ENCODE measurements at places on chromosomes 6 and 20.

DNA sequence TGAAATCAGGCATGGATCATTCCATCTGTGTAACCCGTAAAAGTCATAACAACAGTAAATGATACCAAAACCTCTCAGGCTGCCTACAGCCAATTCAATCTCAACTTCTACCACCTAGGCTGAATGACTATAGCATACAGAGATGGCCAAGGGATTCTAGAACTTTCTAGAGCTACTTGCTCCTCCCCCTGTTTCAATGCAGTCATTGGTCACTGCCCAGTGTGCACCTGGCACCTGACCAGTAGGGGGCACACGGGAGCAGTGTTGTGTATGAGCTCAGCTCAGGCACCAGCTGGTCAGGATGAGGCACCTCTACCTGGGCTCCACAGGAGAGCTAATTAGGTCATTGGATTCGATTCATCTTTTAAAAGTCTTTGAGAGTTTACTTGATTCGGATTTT is 86.2 kb downstream of the PLEKHG1 start:
- H3K27me3 ChIP-seq = peaks cover 13% of the 10 kb centered on the region
- no peak overlapping the region for H3K27ac ChIP-seq
- H3K36me3 ChIP-seq = no peaks in the 10 kb centered on the region
- no peak overlapping the region for H3K4me3 ChIP-seq
- DNase-seq = peak; percentile 52

DNA sequence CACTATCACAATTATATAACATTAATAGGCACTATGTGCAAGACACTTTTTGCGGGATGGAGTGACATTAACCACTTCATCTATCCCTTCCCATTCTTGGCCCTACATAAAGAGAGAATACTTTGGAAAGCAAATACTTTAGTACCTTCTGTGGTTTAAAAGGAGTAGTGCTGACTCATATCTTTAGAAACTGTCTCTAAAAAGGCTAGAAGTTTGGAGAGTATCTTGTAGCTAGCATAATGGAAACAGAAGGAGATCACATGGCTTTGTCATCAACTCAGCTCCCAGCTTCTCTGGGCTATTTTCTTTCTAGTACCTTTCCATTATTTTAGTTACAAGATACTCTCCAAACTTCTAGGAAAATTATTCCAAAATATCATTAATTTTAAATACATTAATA is 157.5 kb downstream of the ADGRG6 start:
- H3K4me1 ChIP-seq = no peaks in the 10 kb centered on the region
- no peaks in the 10 kb centered on the region for H3K36me3 ChIP-seq
- no peak for DNase-seq
- H3K4me3 ChIP-seq = no peak overlapping the region
- H3K27me3 ChIP-seq = no peaks in the 10 kb centered on the region

- H3K36me3 ChIP-seq = no peaks in the 10 kb centered on the region
- H3K27me3 ChIP-seq = no peaks in the 10 kb centered on the region
- H3K27ac ChIP-seq = no peak overlapping the region
- H3K4me3 ChIP-seq = no peak overlapping the region
- no peaks in the 10 kb centered on the region for H3K4me1 ChIP-seq
These were observed 131.0 kb upstream of the BMP2 start for GRCh38 chr20:6636209-6637159.

GRCh38 chr6:45715508-45715803 is 300.2 kb downstream of the CLIC5 start:
- no peaks in the 10 kb centered on the region for H3K36me3 ChIP-seq
- no peak overlapping the region for H3K27ac ChIP-seq
- H3K4me1 ChIP-seq = peaks cover 32% of the 10 kb centered on the region
- DNase-seq = no peak
- peaks cover 16% of the 10 kb centered on the region for H3K27me3 ChIP-seq

DNA sequence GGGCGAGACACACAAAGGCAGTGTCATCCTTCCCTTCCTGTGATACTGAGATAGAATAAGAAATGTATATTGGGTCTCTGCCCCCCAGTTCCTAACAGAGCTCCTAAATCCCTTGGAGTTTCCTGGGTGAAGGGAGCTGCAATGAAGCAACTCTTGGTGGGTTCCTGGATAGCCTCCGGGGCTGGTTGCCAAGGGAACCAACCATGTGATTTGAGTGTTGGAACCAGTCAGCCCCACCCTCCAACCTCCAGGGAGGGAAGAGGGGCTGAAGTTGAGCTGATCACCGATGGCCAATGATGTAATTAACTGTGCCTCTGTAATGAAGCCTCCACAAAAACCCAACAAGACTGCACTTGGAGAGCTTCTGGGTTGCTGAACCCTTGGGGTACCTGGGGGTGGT is 116.6 kb downstream of the SLC22A3 start:
- no peak for DNase-seq
- H3K4me3 ChIP-seq = no peak overlapping the region
- peaks cover 48% of the 10 kb centered on the region for H3K36me3 ChIP-seq
- H3K27me3 ChIP-seq = peaks cover 82% of the 10 kb centered on the region
- no peak overlapping the region for H3K27ac ChIP-seq

DNA sequence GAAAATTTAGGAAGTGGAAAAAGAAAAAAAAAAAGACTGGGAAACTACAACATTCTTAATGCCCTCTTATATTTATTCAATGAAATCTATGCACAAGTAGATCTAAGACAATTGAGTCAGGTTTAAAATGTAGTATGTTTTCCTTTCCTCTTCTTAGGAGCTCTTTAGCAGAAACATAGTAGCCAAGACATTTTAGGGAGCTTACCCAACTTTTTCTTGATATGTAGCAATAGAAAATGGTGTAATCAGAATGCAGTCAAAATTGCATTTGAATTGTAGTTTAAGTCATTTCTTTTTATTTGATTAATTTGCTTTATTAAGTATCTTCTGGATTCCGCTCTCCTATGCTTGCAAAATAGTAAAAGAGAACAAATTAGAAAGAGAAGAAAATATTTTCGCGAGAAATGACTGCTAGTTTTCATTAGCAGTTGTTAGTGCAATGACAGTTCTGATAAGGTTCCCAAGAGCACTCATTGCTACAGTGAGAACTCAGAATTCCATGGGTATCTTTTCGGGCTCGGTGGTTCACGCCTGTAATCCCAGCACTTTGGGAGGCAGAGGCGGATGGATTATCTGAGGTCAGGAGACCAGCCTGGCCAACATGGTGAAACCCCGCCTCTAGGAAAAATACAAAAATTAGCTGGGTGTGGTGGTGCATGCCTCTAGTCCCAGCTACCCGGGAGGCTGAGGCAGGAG is 52.2 kb downstream of the JARID2 start:
- H3K36me3 ChIP-seq = peaks cover 19% of the 10 kb centered on the region
- peaks cover 80% of the 10 kb centered on the region for H3K4me1 ChIP-seq
- H3K27ac ChIP-seq = peak overlapping the region; percentile 67
- DNase-seq = no peak

GRCh38 chr6:37204014-37204751 is 34.2 kb downstream of the PIM1 start:
- H3K4me1 ChIP-seq = peaks cover 71% of the 10 kb centered on the region
- H3K27ac ChIP-seq = peak overlapping the region; percentile 50
- H3K4me3 ChIP-seq = no peak overlapping the region

- H3K4me3 ChIP-seq = no peak overlapping the region
- no peaks in the 10 kb centered on the region for H3K36me3 ChIP-seq
- no peaks in the 10 kb centered on the region for H3K27me3 ChIP-seq
These were observed 25.4 kb upstream of the CCN2 start for GRCh38 chr6:131976545-131977061.

GRCh38 chr6:130872250-130873095 is 45.3 kb downstream of the SMLR1 start:
- H3K27me3 ChIP-seq = peaks cover 4% of the 10 kb centered on the region
- no peaks in the 10 kb centered on the region for H3K36me3 ChIP-seq
- no peak overlapping the region for H3K27ac ChIP-seq
- H3K4me1 ChIP-seq = peaks cover 3% of the 10 kb centered on the region
- no peak overlapping the region for H3K4me3 ChIP-seq

DNA sequence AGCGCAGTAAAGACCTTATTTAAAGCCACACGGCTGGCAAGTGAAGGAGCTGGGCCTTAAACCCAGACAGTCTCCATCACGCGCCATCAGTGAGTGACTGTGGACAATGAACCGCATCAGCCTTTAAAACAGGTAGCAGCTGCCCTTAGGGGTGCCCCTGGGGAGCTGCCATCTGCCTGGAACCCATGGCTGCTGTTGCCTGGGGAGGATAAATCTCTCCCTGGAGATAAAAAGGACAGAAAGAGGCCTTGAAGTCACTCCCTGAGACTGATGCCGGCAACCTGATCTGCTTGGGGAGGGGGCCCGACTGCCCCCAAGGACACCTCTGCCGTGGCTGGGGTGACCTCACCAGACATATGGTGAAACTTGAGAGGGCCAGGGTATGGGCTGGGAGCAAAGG is 73.5 kb downstream of the PREX1 start:
- peaks cover 84% of the 10 kb centered on the region for H3K36me3 ChIP-seq
- peaks cover 2% of the 10 kb centered on the region for H3K27me3 ChIP-seq
- no peak for DNase-seq
- H3K27ac ChIP-seq = no peak overlapping the region

DNA sequence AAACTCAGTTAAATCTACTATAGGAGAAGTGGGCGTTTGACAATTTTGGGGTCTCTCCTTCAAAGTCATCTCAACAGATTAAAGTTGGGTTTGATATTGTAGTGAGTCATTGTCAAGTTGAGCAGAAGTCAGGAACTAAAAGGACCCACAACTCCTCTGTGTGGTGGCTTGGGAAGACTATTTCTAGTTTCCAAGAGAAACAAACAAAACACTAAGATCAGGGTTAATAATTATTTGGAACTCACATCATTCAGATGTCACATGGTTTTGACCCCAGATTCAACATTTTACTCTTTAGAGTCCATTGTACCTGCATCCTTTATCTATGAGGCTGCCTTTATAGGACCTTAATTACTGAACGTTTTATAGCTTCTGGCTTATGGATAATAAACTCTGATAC is 45.3 kb upstream of the TINAG start:
- no peak for DNase-seq
- no peaks in the 10 kb centered on the region for H3K4me1 ChIP-seq
- H3K27me3 ChIP-seq = no peaks in the 10 kb centered on the region
- H3K27ac ChIP-seq = no peak overlapping the region

- no peaks in the 10 kb centered on the region for H3K36me3 ChIP-seq
- H3K4me3 ChIP-seq = no peak overlapping the region
- no peaks in the 10 kb centered on the region for H3K4me1 ChIP-seq
These were observed 443.1 kb upstream of the ID4 start for GRCh38 chr6:19394051-19394450.

GRCh38 chr6:4970739-4971395 is 33.0 kb downstream of the RPP40 start:
- H3K4me3 ChIP-seq = no peak overlapping the region
- H3K4me1 ChIP-seq = no peaks in the 10 kb centered on the region
- DNase-seq = no peak
- H3K27ac ChIP-seq = no peak overlapping the region
- peaks cover 12% of the 10 kb centered on the region for H3K27me3 ChIP-seq
- H3K36me3 ChIP-seq = no peaks in the 10 kb centered on the region

DNA sequence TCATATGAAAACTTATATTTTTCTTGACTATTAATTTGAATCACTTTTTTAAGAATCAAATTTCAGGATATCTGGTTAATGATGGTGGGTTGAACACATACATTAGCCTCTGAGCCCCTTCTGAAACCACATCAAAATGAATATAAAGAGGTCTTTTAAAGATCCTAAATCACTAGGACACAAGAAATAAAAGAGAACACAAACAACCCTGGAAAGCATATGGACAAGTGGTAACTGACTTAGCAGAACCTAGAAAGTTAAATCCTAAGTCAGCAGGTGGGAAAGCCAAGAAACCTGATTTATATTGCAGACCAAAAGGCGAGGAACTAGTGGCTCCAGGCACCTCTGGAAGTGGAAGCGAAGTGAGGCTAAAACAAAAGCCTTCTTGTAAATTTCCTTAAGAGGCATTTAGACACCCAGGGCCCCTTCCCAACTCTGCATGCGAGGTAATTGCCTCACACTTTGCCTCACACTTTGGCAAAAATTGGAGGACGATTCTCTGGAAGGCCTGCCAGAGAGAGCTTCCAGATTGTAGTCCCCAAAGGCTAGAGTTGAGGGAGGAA is 293.9 kb downstream of the KHDC1L start:
- DNase-seq = no peak
- H3K27ac ChIP-seq = no peak overlapping the region
- no peaks in the 10 kb centered on the region for H3K27me3 ChIP-seq
- no peak overlapping the region for H3K4me3 ChIP-seq
- no peaks in the 10 kb centered on the region for H3K4me1 ChIP-seq
- no peaks in the 10 kb centered on the region for H3K36me3 ChIP-seq

- no peaks in the 10 kb centered on the region for H3K27me3 ChIP-seq
- no peaks in the 10 kb centered on the region for H3K4me1 ChIP-seq
- H3K36me3 ChIP-seq = no peaks in the 10 kb centered on the region
- no peak overlapping the region for H3K4me3 ChIP-seq
These were observed 191.6 kb upstream of the MOCS1 start for GRCh38 chr6:40125680-40126394.

- no peak for DNase-seq
- peaks cover 45% of the 10 kb centered on the region for H3K4me1 ChIP-seq
- H3K27me3 ChIP-seq = no peaks in the 10 kb centered on the region
- no peak overlapping the region for H3K4me3 ChIP-seq
These were observed 6.1 kb downstream of the PLAGL2 start for GRCh38 chr20:32201296-32201976.

DNA sequence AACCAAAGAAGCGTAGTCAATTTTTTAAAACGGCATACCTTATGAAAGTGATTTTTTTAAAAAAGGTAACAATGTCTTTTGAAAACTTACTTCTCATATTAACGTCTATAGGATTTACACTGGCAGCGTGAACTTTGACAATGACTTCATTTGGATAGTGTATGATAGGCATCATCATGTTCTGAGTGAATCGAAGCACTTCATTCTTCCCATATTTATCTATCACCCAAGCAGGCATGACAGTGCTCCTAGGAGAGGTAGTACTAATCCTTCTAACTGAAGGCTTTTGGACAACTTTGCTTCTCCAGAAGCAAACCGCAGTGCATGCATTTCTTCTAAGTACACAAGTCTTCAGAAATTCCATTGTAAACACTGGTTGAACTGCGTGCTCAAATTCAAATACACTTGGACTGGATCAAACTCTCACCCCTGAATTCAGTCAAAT is 618 bp downstream of the RTN4IP1 start:
- peak overlapping the region; percentile 96 for H3K27ac ChIP-seq
- H3K27me3 ChIP-seq = no peaks in the 10 kb centered on the region
- H3K4me3 ChIP-seq = peak overlapping the region; percentile 88

GRCh38 chr6:44569931-44570385 is 182.5 kb downstream of the CDC5L start:
- DNase-seq = no peak
- no peak overlapping the region for H3K4me3 ChIP-seq
- H3K27ac ChIP-seq = no peak overlapping the region
- H3K4me1 ChIP-seq = no peaks in the 10 kb centered on the region
- H3K27me3 ChIP-seq = peaks cover 10% of the 10 kb centered on the region

GRCh38 chr6:63672582-63673129 is 37.1 kb downstream of the PHF3 start:
- H3K27me3 ChIP-seq = no peaks in the 10 kb centered on the region
- no peak overlapping the region for H3K4me3 ChIP-seq
- no peak for DNase-seq

DNA sequence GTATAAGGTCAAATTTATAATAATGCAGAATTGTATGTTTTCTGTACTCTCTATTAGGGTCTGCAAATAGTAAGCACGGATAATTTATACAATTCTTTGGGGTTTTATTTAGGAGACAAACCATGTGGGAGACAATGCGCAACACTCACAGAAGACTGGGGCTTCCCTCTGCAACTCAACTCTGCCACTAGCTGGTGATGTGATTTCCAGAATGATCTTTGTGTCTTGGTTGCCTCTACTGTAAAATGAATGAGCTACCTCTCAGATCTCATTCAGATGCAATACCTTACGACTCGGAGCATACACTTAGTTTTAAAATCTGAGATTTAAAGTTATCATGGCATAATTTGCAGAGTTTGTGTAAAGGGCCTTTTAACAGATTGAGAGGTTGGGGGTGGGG is 6.4 kb downstream of the MAN1A1 start:
- no peaks in the 10 kb centered on the region for H3K27me3 ChIP-seq
- no peak for DNase-seq
- H3K27ac ChIP-seq = no peak overlapping the region
